Activated T-helper 1 cell treated with anti-CD3 and anti-CD28 coated beads, Interleukin-2, amount 50 U/mL, for 16 hours (primary cell): ENCODE measurements at places on chromosomes 1 and 21.

GRCh38 chr1:4086921-4087320, 186.8 kb upstream of the C1orf174 start:
- DNase-seq, result no peak

DNA sequence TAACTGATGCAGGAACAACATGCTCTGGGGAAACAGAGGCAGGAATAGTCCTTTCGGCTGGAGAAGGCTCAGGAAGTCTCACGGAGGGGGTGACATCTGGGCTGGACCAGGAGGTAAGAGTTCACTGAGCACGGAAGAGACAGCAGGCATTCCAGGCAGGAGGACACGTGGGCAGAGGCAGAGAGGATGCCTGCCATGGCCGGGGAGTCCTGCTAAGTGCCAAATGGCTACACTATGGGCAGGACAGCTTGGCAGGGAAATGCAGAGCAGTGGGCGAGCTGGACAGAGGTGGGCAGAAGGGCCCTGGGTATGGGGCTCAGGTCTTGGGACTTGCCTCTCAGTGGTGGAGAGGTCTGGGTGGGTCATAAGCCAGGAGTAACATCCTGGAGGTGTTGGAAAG, 17.6 kb downstream of the ALDH4A1 start:
- no peak for DNase-seq

DNA sequence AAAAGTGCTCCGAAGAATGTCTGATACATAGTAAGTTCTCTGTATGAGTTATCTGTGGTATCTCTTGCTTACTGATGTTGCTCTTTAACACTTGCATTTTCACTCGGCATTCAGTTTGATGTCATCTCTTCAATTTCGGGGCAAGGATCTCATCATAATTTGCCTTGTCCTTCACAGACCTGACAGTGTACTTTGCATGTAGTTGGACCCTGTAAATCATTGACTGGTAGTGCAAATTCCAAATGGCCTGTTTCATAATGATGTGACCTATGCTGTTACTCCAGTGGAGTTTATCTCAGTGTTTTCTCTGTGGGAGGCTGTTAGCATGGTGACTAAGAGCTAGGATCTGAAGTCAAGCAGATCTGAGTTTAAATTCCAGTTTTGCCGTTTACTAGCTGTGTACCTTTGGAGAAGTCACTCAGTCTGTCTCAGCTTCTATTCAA, 34.2 kb upstream of the ABCD3 start:
- DNase-seq, result no peak

- no peak for DNase-seq
Measured at GRCh38 chr1:240611619-240612480, at the start of gene GREM2. Gene GREM2 (minus strand): TSS chr1:240612155. CDS start chr1:240493475, 118,680 bp downstream.

- no peak for DNase-seq
Measured at GRCh38 chr1:113242481-113242880, 147.8 kb upstream of the MAGI3 start.
